ENCODE measurements at places on chromosomes 6 and 20. TPM values are rescaled to one million over a fixed set of nuclear protein-coding genes. Genes with fewer than 3 reads are reported as not detected.

The NKX2-2 gene
- not detected for total RNA-seq

The PEDS1 gene
- total RNA-seq, result 41.6 TPM

The C2 gene
- 0.20 TPM for total RNA-seq

The MOG gene
- not detected for total RNA-seq

The DYNLT2 gene
- 1.0 TPM for total RNA-seq

The RMND1 gene
- total RNA-seq, result 25.9 TPM

The SLC22A16 gene
- total RNA-seq, result not detected

DNA sequence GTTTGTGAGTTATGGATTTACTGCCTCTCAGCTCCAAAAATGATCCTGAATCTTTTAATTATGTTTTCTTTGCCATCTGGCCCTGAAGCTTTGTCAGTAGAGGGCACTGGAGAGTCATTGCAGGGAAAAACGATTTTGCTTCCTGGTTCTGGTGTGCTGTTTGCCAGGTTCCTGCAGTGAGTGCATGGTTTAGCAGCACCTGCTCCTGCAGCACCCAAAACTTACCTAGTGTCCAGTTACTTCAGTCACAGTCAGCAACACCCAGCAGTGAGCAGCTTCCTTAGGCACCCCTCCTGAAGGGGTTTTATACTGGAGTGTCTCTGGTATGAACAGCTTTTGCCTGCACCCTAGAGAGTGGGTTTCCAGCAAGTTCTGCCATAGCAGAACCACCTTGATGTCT is 6.0 kb upstream of the TRIM26 start:
- no peak overlapping the region for H3K27ac ChIP-seq
- H3K36me3 ChIP-seq, result no peaks in the 10 kb centered on the region
- no peaks in the 10 kb centered on the region for H3K4me1 ChIP-seq
- H3K4me3 ChIP-seq, result no peak overlapping the region

DNA sequence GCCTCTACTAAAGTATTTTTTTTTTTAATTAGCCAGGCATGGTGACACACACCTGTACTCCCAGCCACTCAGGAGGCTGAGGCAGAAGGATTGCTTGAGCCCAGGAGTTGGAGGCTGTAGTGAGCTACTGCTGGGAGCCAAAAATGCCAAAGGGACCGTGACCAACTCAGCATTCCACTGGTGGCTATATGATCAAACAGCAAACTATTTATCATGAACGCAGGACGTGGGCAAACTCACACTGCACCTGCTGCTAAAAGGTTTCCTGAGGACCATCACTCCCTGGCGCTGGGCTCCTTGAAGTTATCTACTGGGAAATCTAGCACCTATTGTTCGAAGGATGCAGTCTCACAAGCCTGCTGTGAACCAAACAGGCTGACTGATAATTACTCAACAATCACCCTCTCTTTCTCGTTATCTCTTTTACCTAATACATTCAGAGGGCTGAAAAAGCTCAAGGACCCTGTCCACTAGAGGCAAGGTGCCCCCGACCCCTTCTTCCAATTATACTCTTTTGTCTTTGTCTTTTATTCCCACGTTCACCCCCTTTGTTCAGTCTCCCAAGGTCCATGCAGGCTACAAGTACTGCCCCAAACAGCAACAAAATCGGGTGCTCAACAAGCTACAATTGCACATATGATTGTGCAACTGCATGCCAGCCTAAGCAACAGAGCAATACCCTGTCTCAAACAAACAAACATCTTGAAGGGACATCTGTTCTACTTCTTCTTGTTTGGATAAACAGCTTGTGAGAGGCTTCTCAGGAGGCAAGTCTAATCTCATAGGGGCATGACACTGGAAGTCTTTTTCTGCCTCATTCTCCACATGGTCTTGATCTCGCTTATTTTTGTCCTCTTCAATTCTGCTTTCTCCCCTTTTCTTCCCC is 47.7 kb upstream of the PLN start:
- H3K4me3 ChIP-seq, result no peak overlapping the region
- peaks cover 7% of the 10 kb centered on the region for H3K4me1 ChIP-seq
- H3K27me3 ChIP-seq, result no peaks in the 10 kb centered on the region
- no peak for DNase-seq
- H3K27ac ChIP-seq, result no peak overlapping the region
- H3K36me3 ChIP-seq, result peaks cover 6% of the 10 kb centered on the region

DNA sequence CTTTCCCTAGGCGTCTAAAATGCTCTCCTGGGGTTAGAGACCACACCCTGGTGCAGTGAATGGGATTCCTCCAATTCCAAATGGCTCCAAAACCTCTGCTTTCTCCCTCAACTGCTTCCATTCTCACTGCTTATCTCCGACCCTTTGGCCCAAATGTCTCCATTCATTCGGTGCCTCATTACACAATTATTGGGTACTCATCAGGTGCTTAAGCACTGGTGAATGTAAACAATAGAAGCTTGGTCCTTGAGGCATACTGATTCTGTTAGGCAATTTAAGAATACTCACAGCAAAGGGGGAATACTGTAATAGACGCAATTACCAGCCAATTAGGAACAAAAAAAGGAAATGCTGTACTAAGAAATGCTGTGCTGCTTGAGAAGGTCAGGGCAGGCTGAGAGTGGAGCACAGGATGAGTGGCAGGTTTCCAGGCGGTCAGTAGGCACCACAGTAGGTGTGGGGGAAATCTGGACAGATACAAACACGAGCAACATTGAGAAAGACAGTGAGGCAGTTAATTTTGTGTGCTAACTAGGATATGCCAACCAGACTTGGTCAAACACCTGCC is 23.0 kb downstream of the GMDS start:
- H3K4me1 ChIP-seq, result no peaks in the 10 kb centered on the region
- DNase-seq, result no peak
- H3K4me3 ChIP-seq, result peak overlapping the region; percentile 35
- H3K27ac ChIP-seq, result no peak overlapping the region

DNA sequence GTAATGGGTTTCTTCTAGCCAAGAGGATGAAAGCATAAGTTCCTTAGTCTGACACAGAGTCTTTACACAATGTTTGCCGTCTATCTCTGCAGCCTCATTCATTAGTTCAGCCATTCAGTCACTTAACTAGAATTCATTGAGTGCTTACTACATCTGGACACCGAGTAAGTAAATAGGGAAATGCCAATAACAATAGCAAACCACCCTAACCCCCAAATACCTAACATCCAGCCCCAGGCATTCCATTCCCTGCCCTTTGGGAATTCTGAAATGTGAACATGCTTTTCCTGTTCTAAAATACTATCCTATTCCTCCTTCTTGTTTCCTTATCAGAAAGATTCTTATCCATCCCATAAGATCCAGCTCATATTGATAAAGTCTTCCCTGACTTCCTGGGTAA is 277.6 kb upstream of the RNF217 start:
- no peak overlapping the region for H3K4me3 ChIP-seq
- H3K27me3 ChIP-seq, result no peaks in the 10 kb centered on the region
- no peaks in the 10 kb centered on the region for H3K36me3 ChIP-seq
- no peak overlapping the region for H3K27ac ChIP-seq
- DNase-seq, result no peak

GRCh38 chr6:89154131-89154530 is 8.3 kb downstream of the PM20D2 start:
- H3K27ac ChIP-seq, result no peak overlapping the region
- peaks cover 3% of the 10 kb centered on the region for H3K36me3 ChIP-seq
- no peaks in the 10 kb centered on the region for H3K4me1 ChIP-seq
- H3K27me3 ChIP-seq, result no peaks in the 10 kb centered on the region
- H3K4me3 ChIP-seq, result no peak overlapping the region
- no peak for DNase-seq

GRCh38 chr6:109139109-109139508 is 43.8 kb downstream of the CEP57L1 start:
- no peaks in the 10 kb centered on the region for H3K27me3 ChIP-seq
- peaks cover 3% of the 10 kb centered on the region for H3K36me3 ChIP-seq
- H3K4me3 ChIP-seq, result no peak overlapping the region
- DNase-seq, result peak; percentile 65

DNA sequence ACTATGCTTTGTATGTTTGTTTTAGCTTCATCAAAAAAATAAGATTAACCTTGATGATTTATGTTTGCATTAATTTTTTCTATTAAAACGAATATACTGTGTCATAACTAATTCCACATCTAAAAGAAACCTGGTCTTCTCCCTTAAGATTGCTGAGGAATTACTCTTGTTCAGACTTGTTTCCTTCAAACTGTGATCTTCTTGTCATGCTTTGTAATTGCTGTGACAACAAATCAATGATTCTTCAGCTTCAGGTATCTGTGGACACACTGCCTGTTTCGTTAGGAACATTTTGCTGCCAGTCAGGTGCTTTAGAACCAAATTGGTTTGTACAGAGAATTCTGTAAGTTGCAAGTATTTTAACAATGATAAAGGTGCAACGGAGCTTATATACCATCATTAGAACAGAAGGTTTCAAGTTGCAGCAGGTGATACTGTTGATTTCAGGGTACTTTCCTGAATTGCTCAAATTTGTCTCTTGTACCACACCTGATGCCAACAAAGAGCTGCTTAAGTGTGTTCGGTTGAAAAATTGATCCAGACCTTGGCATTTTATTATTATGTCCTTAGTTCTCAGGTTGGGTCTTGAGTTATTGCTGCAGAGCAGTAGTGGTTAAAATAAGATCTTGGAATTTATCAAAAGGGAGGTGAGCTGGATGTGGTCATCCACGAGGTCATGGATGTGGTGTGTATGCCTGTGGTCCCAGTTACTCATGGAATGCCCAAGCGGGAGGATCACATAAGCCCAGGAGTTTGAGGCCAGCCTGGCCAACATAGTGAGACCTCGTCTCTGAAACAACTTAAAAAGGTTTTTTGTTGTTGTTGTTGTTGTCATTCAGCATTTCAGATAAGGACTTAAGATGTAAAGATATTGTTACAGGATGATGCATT is 19.5 kb downstream of the SYTL3 start:
- H3K36me3 ChIP-seq, result no peaks in the 10 kb centered on the region
- H3K4me1 ChIP-seq, result peaks cover 2% of the 10 kb centered on the region
- no peak overlapping the region for H3K4me3 ChIP-seq
- DNase-seq, result peak; percentile 65
- no peak overlapping the region for H3K27ac ChIP-seq
- peaks cover 8% of the 10 kb centered on the region for H3K27me3 ChIP-seq

DNA sequence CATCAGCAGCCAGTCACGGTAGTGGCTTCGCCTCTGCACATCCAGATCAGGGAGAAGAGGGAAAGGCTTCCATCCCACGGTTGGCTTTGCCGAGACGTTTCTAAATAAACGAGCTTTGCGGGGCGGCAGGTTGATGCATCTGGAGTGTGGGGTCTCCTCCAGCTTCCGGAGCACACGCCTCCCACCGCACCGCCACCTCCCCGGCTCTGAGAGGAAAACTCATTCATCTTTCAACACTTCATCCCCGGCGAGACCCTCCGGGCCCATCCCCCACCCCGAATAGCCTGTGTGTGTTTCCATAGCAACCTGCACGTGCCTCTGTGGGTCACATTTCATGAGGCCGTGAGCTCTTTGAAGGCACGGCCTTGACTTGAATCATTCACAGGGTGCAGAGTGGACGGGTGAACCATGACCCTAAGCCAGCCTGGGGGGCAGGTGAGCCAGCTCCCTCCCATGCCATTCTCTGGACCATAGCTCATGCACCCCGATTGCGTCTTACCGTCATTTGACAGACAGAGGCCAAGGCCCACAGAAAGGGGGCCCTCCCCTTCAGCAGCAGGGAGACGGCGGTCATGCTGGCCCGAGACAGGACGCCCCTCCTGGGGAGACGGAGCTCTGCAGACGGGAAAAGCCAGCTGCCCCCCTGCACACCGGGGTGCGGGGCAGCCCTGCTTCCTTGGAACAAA is 16.2 kb upstream of the CHRNA4 start:
- H3K27me3 ChIP-seq, result peaks cover 13% of the 10 kb centered on the region
- no peaks in the 10 kb centered on the region for H3K36me3 ChIP-seq
- no peak overlapping the region for H3K27ac ChIP-seq
- DNase-seq, result no peak

- H3K36me3 ChIP-seq, result no peaks in the 10 kb centered on the region
- H3K4me1 ChIP-seq, result peaks cover 7% of the 10 kb centered on the region
- H3K27me3 ChIP-seq, result no peaks in the 10 kb centered on the region
- no peak for DNase-seq
- no peak overlapping the region for H3K4me3 ChIP-seq
- no peak overlapping the region for H3K27ac ChIP-seq
Observed at GRCh38 chr20:15656124-15656523, 917.1 kb downstream of the KIF16B start.

DNA sequence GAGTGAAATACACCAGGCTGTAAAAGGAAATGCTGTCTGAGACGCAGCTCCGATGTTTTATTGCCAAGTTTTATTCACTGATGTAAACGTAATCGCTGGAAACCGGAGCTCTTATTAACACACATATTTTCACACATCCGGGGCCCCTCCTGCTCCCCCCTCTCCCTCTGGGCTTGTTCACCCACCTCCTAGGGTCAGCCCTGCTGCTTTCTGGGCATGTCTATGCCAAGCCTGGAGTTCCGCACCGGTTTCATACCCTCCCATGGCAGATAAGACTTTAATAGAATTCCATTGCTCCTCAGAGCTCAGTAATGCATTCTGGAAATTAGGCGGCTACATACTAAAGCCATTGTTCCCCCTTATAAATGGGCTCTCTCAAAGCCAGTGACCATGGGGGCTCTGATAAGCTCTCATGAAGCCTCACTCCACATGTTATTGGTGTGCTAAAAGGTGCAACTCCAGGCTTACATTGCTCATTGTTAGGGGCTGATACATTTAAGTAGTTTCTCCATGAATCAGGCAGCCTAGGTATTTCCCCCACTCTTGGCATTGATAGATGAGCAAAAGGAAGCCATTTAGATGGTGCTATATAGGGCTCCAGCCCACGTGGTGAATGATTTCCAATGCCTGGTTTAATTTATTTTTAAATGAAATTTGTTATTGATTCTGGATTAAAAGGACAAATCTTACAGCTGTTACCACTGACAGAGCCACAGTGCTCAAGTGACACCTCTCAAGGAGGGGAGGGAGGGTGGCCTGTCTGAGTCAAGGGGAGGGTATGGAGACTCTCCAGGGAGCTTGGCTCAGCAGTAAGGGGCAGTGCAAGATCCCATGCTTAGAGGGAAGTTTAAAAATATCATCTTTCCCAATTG is 4.5 kb upstream of the VSTM2L start:
- H3K27ac ChIP-seq, result no peak overlapping the region
- H3K4me1 ChIP-seq, result peaks cover 20% of the 10 kb centered on the region
- peaks cover 10% of the 10 kb centered on the region for H3K27me3 ChIP-seq
- peak; percentile 62 for DNase-seq
- no peak overlapping the region for H3K4me3 ChIP-seq

DNA sequence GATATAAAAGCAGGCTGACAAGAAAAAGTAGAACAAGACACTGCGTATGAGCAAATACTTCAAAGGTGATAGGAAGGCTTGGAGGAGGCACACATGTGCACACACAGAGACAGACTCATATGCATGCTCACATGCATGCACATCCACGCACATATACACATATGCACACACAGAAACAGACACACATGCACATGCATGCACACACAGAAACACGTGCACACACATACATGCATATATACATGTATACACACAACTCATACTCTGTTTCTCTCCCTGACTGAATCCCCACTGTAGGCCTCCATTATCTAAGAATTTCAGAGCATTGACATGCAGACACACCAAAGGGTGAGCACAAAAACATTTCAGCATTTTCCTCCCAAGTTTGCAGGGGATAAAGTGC is 43.7 kb downstream of the VGLL2 start:
- no peaks in the 10 kb centered on the region for H3K27me3 ChIP-seq
- DNase-seq, result no peak
- H3K4me1 ChIP-seq, result no peaks in the 10 kb centered on the region
- H3K36me3 ChIP-seq, result no peaks in the 10 kb centered on the region
- H3K4me3 ChIP-seq, result no peak overlapping the region

- no peak overlapping the region for H3K4me3 ChIP-seq
- H3K27me3 ChIP-seq, result no peaks in the 10 kb centered on the region
- no peak for DNase-seq
- H3K4me1 ChIP-seq, result peaks cover 39% of the 10 kb centered on the region
- no peaks in the 10 kb centered on the region for H3K36me3 ChIP-seq
Observed at GRCh38 chr6:143400258-143401067, 50.0 kb downstream of the ADAT2 start.
